ENCODE measurements at places on chromosomes 7 and 10.

DNA sequence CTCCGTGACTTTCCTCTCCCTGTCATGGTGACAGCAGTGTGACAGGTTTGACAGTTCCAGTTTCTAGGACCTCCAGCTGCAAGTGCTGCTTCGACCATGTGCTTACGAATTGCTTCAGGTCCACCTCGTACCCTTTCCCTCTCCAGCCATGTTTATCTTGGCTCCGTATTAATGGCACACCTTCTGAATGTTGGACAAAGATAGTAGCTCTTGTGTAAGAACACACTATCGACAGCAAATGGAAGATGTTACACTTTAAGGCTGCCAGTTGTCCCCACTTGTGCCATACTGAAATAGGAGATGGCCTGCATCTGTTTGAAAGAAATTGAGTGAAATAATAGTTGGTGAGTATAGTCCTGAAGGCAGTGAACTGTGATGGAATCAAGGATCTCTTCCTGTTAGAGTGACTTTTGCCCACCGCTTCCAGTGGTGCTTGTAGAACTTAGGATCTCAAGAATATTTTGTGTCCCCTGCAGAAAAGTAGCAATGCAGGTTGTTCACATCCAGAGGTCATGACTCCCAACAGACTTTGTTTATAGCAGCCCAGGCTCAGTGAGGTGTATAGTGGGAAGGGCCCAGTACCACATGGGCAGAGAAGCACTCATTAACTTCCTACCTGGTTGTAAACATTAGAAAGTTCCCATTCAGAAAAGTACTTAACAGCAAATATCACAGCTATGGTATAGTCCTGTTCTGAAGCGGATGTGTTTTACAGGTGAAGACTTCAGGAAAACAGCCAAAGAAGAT, 629.7 kb upstream of the GALNT17 start:
- DNase-seq: no peak

GRCh38 chr7:31171984-31172383, 119.9 kb downstream of the ADCYAP1R1 start:
- DNase-seq: no peak

DNA sequence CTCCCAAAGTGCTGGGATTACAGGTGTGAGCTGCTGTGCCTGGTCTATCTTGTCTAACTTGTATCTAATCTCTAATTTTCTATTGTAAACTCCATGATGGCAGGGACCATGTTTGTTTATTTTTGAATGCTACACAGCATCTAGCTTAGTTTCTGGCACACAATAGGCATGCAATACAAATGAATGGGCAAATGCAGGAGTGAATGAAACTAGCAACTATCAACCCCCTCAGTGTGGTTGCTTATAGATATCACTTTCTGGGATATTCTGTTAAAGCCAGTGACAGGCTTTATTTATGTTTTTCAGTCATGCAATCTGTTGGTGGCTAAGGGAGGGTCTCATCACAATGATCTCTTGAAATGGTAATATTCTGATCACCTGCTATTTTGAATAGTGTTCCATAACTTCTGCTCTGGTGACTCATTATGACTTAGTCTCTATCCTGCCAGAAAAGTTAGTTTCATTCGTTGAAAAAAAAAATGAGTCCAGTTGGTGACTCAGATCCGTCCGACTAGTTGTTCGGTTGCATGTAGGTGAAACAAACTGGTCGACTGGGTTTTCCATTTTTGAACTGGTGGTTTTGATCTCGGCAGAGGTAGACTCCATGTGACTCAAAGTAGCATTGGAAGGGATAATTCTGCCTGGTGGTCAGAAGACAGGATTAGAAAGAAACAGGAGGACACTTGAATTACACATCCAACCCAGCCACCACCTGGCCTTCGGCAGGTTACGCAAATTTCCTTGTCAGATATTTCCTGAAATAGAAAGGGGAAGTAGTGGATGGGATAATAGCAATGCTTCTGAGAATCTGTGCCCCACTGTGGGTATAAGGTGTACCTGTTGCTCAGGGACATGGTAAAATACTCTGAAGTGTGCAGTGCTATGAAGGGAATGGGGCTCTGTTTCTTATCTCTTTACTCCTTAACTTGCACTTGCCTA, 76.8 kb downstream of the GATA3 start:
- DNase-seq: no peak

DNA sequence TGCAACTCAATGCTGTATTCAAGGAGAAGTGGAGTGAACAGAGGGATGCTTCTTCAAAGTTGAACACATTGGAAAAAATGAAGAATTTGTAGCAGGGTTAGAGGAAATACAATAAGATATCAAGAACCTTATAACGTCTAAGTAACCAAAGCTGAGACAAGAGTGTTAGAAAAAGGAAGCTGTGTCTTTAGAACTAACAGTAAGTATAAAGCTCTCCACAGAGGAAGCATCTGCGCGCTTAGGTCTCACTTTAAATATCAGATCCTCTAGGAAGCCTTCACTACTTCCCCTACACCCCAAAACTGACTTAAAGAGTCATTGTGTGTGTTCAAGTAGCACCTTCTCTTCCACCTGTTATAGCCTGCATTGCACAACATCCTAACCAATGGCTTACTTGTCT, 43.0 kb downstream of the CH25H start:
- DNase-seq: no peak

DNA sequence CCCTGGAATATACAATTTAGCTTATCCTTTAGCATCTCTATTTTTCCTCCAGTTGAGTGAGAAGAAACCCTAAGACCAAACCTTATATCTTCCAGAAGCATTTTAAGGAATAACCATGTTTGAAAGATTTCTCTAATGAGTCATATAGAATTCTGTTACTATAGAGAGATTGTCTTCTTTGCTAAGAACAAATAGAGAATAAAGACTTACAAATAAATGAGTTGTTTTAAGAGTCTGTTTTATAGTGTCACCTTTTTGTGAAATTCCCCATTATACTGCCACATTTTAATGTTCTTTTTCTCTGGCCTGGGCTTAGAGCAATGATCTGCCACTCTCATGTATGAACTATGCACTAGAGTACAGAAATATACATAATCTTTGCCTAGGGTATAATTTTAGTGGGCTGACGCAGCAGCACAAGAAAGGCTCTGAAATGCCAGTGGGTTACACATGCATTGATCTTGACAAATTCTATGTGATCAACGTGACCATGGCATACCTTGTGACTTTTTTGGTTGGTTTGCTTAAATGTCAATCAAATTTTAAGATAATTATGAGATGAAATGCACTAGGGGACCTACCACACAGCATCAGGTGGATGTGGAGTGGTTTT, 145.1 kb upstream of the MKLN1 start:
- DNase-seq: no peak

DNA sequence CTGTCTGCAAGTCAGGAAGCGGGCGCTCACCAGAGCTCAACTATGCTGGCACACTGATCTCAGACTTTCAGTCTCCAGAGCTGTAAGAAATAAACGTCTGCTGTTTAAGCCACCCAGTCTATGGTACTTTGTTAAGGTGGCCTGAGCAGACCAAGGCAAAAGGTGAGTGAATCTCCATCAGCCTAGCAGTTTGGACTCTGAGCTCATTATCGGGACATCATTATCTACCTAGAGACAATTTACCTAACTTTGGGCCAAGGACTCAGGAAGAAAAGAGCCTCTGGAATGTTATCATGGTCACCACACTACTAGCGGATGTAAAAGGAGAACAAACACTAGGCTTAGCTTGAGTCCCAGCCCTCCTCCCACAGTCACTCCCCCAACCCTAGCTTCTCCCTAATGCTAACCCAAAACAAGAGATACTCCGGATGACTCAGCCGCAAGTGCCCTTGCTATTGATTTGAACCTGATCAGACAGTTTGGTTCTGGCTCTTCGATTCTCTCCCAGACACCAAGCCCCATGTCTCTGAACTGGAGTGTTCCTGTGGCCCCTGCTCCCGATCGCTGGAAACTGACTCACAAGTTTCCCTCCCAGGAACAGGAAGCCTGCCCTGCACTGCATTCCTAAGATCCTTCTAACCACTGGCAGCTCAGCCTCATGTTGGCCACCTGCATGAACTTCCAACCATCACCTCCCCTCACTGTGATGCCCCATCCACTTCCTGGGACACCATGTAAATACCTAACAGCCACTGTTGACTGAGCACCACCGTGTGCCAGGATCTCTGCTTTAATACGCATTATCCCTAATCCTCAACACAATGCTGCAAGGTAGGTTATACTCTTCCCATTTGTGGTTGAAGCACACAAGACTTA, 34.5 kb downstream of the CREB3L2 start:
- DNase-seq: no peak

GRCh38 chr7:88338503-88338902, 31.8 kb upstream of the STEAP4 start:
- no peak for DNase-seq

DNA sequence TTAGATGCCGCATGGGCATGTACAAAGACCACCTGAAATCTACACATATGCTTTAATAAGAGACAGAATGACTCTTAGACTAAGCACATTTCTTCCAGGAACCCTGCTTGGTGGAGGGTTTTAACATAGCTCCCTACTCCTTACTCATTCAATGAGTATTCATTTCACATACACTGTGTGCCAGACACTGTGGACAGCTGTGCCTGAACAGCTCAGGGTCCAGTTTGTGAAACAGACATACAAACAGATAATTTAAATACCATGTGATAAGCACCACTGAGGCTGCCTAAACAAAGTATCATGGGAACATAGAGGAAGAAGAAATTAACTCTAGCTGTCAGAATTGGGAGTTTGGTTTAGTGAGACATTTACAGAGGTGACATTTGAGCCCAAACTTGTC, 65.2 kb upstream of the ITPRID1 start:
- no peak for DNase-seq

GRCh38 chr7:134298902-134299683, 17.6 kb downstream of the SLC35B4 start:
- no peak for DNase-seq

- DNase-seq: no peak
Measured at GRCh38 chr10:90847436-90847835, 10.4 kb downstream of the HTR7 start.

DNA sequence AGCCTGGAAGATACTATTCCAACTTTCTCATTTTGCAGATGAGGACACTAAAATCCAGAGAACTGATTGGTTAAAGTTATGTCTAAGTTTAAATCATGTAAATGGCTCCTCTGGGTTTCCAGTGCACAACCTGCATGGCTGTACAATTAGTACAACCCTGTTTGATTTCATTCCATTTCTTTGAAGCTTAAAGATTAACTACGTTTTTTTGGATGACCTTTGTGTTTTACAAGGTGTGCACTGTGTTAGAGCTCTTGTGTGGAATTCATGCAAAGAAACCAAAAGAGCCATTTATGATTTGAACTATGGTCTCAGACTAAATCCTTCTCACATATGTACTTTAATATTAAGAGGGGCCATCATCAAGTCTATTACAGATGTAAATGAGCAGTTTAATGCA, 149.5 kb downstream of the TMEM168 start:
- no peak for DNase-seq

- no peak for DNase-seq
Measured at GRCh38 chr10:79335094-79335469, 12.2 kb upstream of the PPIF start.

GRCh38 chr7:151078233-151079040, 2.2 kb downstream of the FASTK start:
- DNase-seq: no peak

DNA sequence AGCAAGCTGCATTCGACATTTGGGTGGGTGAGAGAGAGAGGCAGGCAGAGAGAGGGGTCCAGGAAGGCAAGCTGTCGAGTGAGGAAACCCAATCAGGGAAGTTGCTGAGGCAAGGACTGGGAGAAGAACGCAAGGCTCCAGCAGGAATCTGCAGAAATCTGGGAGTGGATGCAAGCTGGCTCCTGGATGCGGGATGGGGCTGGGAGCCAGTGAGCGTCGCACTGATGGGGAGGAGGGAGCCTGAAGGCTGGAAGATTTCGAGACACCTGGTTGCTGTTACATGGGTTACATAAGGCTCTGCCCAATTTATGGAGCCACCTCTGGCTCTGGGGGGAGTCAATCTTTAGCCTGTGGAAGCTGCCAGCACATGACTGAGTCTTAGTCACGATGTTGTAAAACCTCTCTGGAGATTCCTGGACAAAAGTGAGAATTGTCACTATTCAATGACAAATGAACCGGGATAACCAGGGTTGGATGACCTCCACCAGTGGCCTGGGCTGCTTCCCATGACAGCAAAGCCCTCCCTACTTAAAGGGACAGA, 51.1 kb upstream of the ADRB1 start:
- DNase-seq: no peak

GRCh38 chr7:17421941-17422340, 123.5 kb downstream of the AHR start:
- DNase-seq: no peak

- DNase-seq: no peak
Measured at GRCh38 chr7:120302190-120302589, 29.2 kb downstream of the KCND2 start.

- no peak for DNase-seq
Measured at GRCh38 chr10:67807855-67808456, 30.0 kb downstream of the DNAJC12 start.

DNA sequence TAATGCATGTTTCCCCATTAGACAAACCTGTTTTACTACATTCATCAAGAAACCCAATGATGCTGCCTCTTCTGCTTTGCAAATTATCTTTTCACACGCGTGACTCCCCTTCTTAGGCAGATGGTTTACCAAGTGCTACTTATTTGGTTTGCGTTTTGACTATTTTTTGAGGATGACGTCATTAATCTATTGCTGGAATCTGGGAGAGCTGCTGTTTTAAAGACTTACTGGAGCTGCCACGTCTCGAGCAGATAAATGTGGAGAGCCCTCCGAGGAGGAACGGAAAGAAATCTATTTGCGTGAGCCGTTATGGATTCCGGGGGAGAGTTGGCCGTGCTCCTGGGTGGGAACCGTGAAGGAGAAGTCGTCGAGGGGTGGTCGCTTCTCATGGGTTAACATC, 19.7 kb downstream of the INSYN2A start:
- DNase-seq: no peak

DNA sequence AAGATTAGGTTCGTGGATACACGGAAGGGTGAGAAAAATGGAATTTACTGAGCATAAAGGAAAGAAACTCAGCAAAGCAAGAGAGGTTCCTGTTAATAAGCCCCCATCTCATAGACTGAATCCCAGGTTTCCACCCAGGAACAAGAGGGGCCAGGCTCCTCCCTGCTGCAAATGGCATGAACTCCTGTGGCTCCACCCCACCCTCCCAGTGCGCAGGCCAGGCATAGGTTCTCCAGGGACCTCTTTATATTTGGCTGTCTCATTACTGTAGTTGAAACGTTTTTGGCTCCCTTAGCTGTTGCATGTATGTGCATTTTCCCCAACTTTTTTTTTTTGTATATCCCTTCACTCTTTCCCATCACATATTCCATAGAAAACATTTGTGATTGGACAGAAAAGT, 217.8 kb upstream of the NRP1 start:
- DNase-seq: no peak

DNA sequence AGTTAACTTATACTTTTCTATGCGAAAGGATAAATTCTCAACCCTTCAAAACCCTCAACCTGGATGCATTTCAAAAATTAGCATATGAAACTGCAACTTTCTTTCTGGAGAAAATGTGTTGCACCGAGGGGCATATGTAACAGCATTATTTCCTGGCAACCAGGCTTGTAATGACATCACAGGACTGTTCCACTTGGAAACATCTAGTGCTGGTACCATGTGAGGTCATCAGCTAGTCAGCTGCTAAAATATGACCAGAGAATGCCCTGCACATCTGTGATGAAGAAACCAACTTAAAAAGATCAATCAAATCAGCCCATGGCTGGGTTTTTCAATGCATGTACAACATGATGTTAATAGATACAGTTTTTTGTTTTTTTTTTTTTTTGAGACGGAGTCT, 40.0 kb downstream of the FGFR2 start:
- DNase-seq: no peak

GRCh38 chr7:159061674-159062212, 82.9 kb downstream of the VIPR2 start:
- no peak for DNase-seq

GRCh38 chr10:118807512-118808305, 52.9 kb upstream of the CACUL1 start:
- DNase-seq: no peak

All from stimulated activated CD8-positive, alpha-beta memory T cell treated with anti-CD3 and anti-CD28 coated beads, Interleukin-4, amount 100 ng/mL, for 4 hours (primary cell).